Activated naive CD4-positive, alpha-beta T cell (primary cell): ENCODE measurements at places on chromosomes 7 and 10.

GRCh38 chr7:136230210-136230609, 253.1 kb upstream of the MTPN start:
- DNase-seq, result no peak

- no peak for DNase-seq
Measured at GRCh38 chr7:20305726-20306125, 25.0 kb upstream of the ITGB8 start.

DNA sequence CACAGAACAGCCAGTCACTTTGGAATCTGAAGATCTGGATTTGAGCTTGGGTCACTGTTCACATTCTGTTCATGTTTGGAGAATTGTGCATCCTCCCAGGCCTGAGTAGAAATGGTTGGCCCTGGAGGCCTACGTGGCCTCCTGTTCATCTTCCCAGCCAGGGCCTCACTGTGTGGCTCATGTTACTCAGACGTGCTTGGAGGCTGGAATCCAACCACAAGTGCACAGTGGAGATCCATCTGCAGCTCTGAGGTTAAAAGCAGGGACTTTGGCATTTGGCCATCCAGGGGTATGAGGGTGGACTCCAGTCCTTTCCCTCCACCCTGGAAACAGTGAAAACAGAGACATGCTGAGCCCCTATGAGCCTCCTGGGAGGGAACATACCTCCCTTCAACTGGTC, 709.0 kb upstream of the IGFBP3 start:
- DNase-seq, result no peak

DNA sequence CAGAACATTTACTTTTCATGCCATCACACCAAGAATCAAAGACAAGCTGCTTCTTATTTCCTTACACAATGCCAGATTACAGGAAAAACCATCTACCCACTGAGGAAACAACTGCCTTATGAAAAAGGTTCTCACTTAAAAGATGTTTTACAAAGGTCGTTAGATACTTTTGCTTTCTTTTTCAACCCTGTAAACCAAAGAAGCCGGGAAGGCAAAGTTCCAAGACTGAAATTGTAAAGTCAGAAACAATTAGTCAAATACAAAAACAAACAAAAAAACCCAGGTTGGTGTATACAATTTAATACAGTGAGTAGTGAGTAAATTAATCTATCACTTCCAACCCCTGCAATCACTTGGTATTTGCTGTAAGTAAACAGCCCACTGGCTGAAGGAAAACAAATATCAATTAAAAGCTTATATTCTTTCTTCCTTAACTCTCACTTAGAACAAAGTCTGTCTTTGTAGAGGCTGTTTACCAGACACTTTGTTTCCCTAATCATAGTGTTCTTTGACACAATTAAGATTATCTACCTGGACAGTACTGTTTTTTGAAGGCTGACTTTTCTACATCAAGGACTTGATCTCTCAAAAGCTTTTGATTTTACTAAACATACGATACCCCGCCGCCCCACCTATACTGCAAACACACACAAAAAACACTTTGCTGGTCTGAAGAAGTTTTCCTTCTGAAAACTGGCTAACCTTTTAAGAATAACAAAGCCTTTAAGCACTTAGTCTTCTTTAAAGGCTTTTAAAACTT, 18.1 kb downstream of the ERLIN1 start:
- no peak for DNase-seq

- DNase-seq, result no peak
Measured at GRCh38 chr7:152887191-152887590, 127.6 kb downstream of the ACTR3B start.

DNA sequence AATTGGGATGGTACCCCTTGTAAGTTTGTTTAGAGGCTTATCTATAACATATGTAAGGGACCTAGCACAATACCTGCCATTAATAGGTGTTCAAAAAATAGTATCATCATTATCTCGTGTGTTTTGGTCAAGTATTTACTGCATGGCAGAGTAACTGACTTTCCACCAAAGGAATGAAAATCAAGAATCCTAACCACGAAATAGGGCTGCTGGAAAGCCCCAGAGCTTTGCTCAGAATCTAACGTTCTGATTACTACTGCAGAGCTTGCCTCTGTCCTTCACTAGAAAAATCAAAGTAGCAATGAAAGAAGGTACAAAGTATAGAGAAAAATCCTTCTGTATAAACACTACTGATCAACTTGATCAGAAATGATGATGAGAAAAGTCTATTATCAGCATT, 34.9 kb downstream of the DCLRE1C start:
- no peak for DNase-seq
